ENCODE measurements at places on chromosomes 7 and 10. TPM values are rescaled to one million over a fixed set of nuclear protein-coding genes. Genes with fewer than 3 reads are reported as not detected.

IGFBP1 gene
- polyA plus RNA-seq: 2.7 TPM

LAMB1 gene
- polyA plus RNA-seq: 143 TPM

TSPAN13 gene
- polyA plus RNA-seq: 8.4 TPM

GOT1 gene
- polyA plus RNA-seq: 31.1 TPM

CYP3A7 gene
- polyA plus RNA-seq: not detected

CNTNAP2 gene
- polyA plus RNA-seq: 0.04 TPM

TMEM196 gene
- not detected for polyA plus RNA-seq

TSPAN15 gene
- 49.3 TPM for polyA plus RNA-seq

- DNase-seq: no peak
These were observed 97.3 kb downstream of the MYL10 start for GRCh38 chr7:101531726-101532357.

GRCh38 chr7:39144420-39144819 is 166.7 kb downstream of the POU6F2 start:
- DNase-seq: no peak

DNA sequence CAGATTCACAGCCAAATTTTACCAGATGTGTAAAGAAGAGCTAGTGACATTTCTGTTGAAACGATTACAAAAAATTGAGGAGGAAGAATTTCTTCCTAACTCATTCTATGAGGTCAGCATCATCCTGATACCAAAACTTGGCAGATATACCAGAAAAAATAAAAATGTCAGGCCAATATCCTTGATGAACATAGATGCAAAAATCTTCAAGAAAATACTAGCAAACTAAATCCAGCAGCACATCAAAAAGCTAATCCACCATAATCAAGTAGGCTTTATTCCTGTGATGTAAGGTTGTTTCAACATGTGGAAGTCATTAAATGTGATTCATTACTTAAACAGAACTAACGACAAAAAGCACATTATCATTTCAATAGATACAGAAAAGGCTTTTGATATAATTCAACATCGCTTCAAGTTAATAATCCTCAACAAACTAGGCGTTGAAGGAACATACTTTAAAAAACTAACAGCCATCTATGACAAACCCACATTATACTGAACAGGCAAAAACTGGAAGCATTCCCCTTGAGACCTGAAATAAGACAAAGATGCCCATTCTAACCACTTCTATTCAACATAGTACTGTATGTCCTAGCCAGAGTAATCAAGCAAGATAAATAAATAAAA is 807.7 kb upstream of the ZWINT start:
- no peak for DNase-seq

GRCh38 chr7:42913591-42913990 is 1.7 kb upstream of the C7orf25 start:
- no peak for DNase-seq

DNA sequence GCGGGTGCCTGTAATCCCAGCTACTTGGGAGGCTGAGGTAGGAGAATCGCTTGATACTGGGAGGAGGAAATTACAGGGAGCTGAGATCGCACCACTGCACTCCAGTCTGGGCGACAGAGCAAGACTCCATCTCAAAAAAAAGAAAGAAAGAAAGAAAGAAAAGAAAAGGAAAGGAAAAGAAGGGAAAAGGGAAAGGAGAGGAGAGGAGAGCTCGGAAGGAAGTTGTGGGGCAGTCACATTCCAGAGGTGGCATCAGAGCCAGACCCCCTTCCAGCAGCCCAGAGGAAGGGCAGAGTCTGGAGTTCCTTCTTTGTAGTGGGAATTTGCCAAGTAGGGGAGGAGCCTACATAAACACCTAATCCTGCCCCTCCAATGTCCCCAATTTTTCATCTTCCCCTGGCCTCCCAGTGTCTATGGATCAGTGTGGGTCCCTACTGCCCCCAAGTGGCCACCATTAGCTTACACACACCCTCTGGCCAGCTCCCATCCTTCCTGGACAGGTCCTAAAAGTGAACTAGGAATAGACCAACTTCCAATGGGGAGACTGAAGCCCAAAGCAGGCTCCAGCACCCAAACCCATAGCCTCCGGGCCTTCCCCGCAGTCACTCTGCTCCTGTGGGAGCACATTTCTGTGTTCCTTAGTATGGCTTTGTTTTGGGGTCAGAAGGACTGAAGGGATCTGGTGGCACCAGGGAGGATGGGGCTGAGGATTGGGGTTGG is 39.6 kb upstream of the HSPB1 start:
- peak; percentile 85 for DNase-seq

GRCh38 chr10:80552151-80552646 is 14.5 kb downstream of the SH2D4B start:
- DNase-seq: no peak

- DNase-seq: peak; percentile 6
These were observed 733 bp downstream of the PRKCQ start for GRCh38 chr10:6579183-6579903.

DNA sequence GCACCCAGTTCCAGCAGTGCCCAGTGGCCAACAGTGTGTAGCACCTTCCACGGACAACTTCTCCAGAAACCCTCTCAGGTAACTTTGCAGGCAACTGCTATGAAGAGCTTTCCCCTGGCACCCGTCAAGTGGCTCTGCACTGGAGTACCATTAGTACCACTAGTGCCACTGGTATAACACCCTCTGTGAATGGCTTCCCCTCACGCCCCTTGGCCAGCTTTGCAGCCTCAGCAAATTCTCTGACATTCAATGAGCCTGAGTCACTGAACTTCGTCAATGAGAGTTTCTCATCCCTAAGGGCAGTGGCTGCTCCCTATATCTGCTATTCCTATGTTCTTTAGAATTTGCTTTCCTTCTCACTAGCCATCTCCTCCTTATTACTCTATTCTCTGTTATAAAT is 7.6 kb upstream of the HERPUD2 start:
- DNase-seq: no peak

- no peak for DNase-seq
These were observed 45.8 kb downstream of the PDK4 start for GRCh38 chr7:95550546-95550945.

DNA sequence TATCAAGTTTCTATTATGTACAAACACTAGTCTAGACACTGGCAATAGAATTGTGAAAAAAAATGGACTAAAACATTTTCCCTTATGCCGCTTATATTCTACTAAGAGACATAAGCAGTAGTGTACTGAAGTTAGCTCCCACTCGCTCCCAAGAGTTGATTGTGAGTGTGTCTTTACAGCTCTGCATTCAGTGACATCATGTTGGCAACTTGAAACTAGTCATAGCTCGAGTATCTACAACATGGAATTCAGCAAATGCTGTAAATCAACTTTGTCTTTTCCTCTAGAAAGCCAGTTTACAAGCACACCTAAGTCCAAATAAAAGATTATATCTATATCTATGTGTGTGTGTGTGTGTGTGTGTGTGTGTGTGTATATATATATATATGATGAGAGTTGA is 58.8 kb upstream of the MAGI2 start:
- DNase-seq: no peak

- no peak for DNase-seq
These were observed 15.5 kb downstream of the CYTH3 start for GRCh38 chr7:6256677-6257535.

- peak; percentile 50 for DNase-seq
These were observed 24.0 kb downstream of the ELFN1 start for GRCh38 chr7:1693991-1694524.

- DNase-seq: no peak
These were observed 64.4 kb upstream of the EBF3 start for GRCh38 chr10:130028465-130028819.

GRCh38 chr7:46179061-46179610 is 258.1 kb upstream of the IGFBP3 start:
- DNase-seq: no peak

DNA sequence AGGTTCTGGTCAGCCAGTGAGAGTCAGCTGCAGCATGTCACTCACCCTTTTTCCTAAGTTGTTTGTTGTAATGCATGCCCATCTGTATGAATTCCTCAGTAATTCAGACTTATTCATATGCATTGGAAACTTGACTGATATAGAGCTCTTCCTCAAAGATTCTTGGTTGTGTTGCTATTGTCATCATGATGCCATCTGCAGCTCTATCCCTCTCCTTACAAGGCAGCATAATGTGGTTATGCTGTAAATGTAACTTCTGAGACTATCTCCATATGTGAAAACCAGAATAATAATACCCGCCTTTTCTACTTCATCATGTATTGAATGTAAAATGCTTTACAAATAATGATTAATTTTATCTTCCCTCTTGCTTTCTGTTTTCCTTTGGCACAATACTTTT is 252.6 kb upstream of the MTPN start:
- DNase-seq: no peak

GRCh38 chr10:18689498-18689897 is 30.3 kb downstream of the ARL5B start:
- DNase-seq: no peak

GRCh38 chr7:4174884-4175283 is 507.2 kb upstream of the FOXK1 start:
- no peak for DNase-seq

GRCh38 chr10:79477456-79477855 is 32.0 kb upstream of the ZCCHC24 start:
- no peak for DNase-seq
